ENCODE measurements at places on chromosomes 2 and 18.

DNA sequence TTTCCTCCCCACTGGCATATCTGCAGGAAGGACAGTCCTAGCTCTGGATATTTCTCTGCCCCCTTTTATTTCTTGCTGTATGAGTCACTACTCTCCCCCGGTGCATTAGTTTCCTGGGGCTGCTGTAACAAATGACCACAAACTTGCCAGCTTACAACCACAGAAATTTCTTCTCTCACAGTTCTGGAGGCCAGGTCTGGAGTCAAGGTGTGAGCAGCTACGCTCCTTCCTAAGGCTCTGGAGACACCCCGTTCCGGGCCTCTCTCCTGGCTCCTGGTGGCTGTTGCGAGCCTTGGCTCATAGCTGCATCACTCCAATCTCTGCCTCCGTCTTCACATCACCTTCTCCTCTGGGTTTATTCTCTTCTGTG is 34.1 kb downstream of the PTPRM start:
- DNase-seq = no peak

- DNase-seq = no peak
These were observed 12.1 kb downstream of the PSD4 start for GRCh38 chr2:113185664-113186432.

GRCh38 chr18:77544792-77545191 is 295.1 kb downstream of the GALR1 start:
- no peak for DNase-seq

GRCh38 chr2:133344849-133345248 is 223.4 kb downstream of the NCKAP5 start:
- DNase-seq = no peak

GRCh38 chr2:54161660-54162424 is 46.4 kb downstream of the ACYP2 start:
- no peak for DNase-seq

DNA sequence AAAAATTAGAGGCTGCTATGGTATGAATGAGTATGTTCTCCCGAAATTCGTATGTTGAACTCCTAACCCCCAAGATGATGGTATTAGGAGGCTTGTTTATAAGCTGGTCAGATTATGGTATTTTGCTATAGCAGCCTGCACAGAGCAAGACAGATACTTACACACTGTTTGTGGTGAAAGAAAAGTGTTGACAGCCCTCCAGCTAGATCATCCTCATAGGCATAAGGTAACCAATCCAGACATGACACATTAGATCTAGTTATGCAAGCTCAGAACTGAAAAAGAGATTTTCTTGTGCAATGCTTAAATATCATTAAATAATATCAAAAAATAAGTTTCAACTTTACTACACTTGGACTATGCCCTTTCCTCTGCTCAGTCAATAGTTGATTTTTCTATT is 107.1 kb downstream of the ABCA12 start:
- DNase-seq = no peak

DNA sequence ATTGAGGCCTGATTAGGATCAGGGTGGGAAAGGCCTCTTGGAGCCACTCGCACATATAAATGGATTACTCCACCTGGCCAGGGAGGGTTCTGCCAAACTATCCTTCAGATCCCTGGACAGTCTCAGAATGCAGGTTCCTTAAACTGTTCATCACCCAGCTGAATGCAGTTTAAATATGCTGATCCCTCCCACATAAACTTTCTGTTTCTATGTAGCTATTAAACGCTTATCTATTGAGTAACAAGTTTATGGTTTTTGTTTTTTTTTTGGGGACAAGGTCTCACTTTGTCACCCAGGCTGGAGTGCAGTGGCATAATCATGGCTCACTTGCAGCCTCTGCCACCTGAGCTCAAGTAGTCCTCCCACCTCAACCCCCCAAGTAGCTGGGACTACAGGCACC is 1.9 kb downstream of the CAD start:
- DNase-seq = no peak

DNA sequence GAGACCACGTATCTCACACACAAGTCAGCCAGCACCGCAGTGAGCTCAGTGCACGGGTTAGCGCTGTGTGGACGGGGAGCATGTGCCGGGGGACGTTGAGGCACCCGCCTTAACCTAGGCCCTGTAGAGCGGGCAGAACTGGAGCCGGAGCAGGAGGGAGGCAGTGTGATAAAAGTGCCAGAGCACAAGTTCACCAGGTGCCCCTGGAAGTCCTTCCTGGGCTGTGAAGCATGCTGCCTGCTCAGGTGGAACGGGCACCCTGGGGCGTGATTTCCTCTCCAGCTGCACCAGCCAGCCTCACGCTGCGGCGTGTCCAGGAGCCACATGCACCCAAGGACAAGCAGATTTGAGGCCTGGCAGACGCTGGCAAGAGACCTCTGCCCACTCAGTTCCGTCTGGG is 50.3 kb downstream of the ITGB1BP1 start:
- no peak for DNase-seq

GRCh38 chr2:102149644-102150455 is 7.3 kb downstream of the IL1R1 start:
- DNase-seq = no peak

DNA sequence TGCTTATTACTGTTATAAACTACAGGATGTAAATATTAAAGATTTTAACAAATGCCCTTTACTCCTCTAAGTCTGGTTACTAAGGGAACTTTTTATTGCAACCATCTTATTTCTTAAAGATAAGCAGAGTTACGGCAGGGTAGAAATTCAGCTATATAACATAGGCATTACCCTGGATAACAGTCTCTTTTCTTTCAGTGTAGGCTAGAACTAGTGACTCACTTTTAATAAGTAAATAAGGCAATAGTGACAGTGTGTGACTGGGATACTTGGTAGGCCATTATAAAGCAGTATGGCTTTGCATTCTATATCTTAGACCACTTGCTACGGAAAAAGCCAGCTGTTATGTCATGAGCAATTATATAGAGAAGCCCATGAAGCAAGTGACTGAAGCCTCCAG is 1041.0 kb upstream of the NRXN1 start:
- DNase-seq = no peak

- DNase-seq = no peak
These were observed 166.7 kb downstream of the AGAP1 start for GRCh38 chr2:235660484-235661082.

DNA sequence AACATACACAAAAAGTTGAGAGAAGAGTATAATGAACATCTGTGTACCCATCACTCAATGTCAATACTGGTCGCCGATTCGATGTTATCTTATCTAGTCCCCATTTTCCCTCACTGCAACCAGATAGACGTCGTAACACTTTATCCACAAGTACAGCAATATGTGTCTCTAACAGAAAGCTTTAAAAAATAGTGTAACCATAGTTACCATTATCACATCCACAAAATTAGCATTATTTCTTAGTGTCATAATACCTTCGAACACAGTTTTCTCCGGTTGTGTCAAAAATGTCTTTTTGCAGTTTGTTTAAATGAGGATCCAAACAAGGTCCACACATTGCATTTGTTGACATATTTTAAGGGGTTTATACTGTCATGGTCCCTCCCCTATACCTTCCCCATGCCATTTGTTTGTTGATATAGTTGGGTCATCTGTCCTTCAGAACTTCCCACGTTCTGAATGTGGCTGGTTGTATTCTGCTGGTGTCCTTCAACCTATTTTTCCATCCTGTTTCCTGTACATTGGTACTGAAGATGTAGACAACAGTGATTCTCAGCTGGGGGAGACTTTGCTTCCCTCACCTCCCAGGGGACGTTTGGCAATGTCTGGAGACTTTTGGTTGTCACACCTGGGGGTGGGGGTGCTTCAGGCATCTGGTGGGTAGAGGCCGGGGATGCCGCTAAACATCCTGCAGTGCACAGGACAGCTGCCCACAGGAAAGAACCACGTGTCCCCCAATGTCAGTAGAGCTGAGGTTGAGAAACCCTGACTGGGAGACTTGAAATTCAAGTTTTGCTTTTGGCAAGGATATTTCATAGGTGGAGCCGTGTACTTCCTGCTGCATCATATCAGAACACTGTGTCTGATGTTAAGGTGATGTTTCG is 72.7 kb upstream of the SPRED2 start:
- DNase-seq = no peak

GRCh38 chr2:144194326-144195071 is 325.4 kb downstream of the ZEB2 start:
- no peak for DNase-seq

- DNase-seq = no peak
These were observed 182.4 kb downstream of the ALPK2 start for GRCh38 chr18:58446391-58447060.

DNA sequence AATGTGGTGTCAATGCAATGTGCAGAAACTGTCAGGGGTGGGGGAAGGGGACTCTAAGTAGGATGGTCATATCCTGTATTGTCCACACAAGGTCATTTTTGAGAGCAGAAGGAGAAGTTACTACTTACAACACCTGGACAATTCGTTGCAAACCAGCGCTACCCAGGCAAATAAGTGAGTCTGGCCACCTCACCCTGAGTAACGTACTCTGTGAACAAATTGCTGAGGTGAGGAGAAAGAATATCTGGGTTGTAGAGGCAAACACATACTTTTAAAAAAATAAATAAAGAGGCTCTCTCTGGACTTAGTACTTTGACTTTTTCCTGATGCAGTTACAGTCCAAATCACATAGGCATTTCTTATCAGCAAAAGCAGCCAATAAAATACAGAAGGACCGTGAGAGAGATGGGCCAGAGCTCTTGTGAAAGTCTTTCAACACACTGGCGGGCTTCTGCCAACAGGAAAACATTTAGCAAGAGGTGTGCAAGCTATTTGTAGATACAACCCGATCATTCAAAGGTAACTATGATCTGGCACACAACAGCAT is 268.2 kb upstream of the ID2 start:
- no peak for DNase-seq

GRCh38 chr2:97963880-97964279 is 31.9 kb downstream of the TMEM131 start:
- no peak for DNase-seq

DNA sequence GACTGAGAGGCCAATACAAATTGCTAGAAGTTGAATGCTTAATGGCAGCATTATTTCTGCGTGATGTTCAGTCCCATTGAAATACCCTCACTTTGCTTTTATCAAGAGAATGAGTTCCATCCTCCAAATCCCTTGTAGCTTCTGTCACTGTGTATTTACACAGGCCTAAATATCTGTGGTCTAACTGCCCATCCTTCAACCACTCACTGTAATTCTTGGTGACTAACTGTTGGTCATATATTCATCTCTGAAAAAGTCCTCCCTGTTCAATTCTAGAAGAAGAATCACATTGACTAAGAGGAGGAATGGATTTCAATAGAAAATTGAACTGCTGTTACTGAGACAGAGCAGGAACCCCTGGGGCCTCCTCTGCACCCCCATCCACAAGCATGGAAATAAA is 74.2 kb upstream of the L3MBTL4 start:
- no peak for DNase-seq

DNA sequence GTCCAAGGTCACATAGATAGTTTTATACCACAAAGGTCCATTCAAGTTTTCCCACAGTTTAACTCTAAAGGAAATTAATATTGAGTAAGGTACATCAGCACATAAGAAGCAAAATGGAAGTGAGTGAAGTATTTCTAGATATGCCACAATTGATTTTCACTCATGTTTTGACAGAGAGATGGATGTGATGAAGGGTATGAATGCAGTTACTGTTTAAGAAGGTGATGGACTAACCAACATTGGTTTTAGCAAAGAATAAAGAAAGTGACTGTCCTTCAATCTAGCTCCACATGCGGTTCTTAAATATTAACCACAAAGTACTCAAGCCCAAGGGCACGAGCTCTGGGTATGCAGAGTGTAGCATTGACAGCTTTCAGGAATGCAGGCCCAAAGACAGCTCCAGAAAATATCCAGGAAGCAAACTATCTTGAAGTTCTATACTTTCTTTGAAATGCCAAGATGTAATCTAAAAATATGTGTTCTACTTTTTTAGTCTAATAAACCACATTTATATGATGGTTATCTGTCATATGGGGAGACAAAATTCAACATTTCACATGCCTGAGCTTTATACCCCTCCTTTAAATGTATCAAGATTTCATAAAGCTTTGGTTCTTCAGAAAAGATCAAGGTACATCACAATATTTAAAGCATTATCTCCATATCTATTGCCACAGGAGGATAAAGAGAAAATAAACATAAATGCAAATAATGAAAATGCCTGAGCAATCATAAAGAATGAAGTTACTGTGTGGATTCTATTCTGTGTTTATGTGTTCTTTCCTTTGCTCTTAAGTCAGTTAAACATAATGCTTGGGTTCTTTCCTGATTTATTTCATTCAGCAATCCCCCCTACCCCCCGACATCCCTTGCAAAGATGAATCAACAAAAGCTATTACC is 6.7 kb upstream of the SCN1A start:
- DNase-seq = no peak

GRCh38 chr2:71889759-71890684 is 257.6 kb downstream of the CYP26B1 start:
- DNase-seq = no peak

DNA sequence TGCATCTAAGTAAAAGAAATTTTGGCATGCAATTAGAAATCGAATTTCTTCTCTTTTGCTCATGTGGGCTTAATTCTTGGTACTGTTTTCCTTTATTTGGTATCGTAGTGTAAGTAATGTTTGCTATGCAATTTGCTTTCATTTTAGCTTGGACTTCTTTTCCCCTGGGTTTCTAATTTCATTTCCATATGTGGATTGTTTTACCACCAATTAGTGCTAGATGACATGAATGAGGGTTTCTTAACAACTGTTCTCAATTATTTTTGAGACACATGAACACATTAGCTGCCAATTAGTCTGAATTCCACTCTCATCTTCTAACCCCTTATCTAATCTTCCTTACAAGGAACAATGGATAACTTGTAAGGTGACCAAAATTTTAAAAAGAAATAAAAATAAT is 1047.2 kb upstream of the PIK3C3 start:
- DNase-seq = no peak

- DNase-seq = no peak
These were observed 834.9 kb upstream of the SLC39A10 start for GRCh38 chr2:194822097-194822496.

DNA sequence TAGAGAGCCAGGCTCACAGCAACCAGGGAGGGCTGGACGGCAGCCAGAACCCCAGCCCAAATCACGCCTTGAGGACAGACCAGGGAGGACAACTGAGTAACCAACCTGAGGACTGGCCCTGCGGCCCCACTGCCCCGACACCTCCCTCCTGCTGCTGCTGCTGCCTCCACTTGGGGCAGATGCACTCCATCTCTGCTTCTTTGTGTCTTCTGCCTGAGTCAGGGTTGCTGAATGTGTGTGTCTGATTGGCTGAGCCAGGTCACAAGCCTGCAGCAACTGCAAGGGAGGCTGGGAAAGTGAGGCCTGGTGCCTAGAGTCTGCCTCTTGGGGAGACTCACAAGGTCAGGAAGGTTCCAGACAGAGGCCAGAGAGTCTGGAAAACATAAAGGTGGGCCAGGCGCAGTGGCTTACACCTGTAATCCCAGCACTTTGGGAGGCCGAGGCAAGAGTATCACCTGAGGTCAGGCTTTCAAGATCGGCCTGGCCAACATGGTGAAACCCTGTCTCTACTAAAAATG is 83.4 kb downstream of the ZFP36L2 start:
- peak; percentile 58 for DNase-seq

- no peak for DNase-seq
These were observed 26.2 kb downstream of the ATAD2B start for GRCh38 chr2:23900541-23901322.
